ENCODE measurements at places on chromosomes 7 and 10. TPM values are rescaled to one million over a fixed set of nuclear protein-coding genes. Genes with fewer than 3 reads are reported as not detected.

DNA sequence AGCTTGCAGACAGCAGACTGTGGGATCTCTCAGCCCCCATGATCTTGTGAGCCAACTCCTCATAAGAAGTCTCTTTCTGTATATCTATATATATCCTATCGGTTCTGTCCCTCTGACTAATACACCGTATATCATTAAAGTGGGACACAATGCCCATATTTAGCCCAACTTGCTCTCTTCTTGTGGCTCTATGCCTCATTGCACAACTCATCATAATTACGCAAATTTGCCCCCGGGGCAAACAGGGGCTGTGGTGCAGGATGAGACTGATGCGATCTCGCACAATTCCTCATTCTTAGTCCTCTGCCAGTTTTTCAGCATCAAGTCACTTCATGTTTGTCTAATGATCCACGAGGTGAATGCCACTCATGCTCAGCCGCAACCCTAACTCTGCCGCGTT lies 183.2 kb downstream of the PRPF18 start:
- DNase-seq: no peak

DNA sequence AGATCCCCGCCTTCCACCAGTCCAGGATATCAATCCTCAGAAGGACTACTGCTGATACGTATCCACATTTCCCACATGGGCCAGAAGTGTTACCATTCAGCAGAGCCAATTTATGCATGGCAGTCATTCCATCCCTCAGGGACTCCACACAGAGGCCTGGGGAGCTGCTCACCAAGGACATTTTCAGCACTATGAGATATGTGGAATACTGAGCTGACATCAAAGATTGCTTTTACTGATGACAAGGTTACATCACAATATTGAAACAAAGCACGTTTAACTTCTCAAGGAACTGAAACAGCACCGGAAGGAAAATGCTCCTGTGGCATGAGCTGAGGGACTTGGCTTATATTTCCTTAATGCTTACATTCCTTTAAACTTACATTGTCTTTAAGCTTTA lies 335.1 kb downstream of the BMPER start:
- DNase-seq: no peak

DNA sequence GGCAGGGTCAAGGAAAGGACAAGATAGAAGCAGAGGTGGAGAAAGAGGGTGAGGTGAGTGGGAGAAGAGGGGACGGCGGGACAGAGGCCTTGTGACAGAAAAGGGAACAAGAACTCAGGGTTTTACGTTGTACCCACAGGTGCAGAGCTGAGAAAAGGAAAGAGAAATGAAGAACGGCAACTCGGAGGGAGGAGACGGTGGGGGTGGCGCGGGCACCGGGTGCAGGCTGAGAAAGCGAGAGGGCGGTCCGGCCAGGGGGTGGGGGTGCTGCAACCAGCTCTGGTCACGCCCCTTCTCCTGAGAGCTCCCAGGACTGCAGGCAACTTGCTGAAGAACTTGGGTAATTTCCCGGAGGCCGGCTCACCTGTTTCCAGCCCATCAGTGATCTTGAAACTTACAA lies 65.3 kb downstream of the CARD11 start:
- no peak for DNase-seq

- DNase-seq: no peak
These were observed 15.3 kb upstream of the CYP2C19 start for GRCh38 chr10:94747137-94747536.

DNA sequence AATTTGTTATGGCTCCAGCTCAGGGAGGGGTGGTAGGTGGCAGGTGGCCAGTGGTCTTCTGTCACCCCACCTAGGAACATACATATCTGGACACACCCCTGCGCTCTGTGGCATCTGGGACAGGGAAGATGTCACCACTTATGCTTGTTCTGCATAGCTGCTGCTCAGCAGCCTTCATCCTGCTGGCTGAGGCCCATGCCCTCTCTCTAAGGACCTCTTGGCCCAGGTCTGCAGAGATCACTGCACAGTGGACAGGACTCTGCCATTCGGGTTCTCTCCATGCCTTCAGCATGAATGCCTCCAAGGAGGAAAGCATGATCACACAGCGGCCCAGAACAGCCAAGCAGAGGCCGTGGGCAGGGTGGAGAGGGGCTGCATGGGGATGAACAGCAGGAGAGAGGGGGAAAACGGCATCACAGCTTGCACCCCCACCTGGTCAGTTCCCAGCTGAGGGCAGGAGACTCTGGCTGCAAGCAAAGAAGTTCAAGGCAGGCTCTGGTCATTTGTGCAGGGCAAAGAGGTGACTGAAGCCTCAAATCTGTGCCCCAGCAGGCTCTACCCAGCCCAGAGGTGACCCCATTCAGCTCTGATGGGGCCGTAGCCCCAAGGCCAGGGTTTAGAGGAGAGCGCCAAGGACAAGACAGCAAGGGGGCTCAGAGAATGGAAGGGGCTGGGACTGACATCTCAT lies 47.8 kb upstream of the GDF10 start:
- DNase-seq: no peak

GRCh38 chr7:142438235-142438922 lies 180.5 kb upstream of the PRSS58 start:
- no peak for DNase-seq

Gene CPED1
- 64.8 TPM for total RNA-seq

Gene EIF5AL1
- total RNA-seq: 0.58 TPM

Gene WNT2
- 2.5 TPM for total RNA-seq
